Motor neuron (in vitro differentiated cells): ENCODE measurements at places on chromosomes 13 and 19.
A peak's percentile ranks its signal among the peaks of the same experiment; 100 is the strongest.

- ATAC-seq: no peak
These were observed 2.7 kb downstream of the CARM1 start for GRCh38 chr19:10874024-10874423.

DNA sequence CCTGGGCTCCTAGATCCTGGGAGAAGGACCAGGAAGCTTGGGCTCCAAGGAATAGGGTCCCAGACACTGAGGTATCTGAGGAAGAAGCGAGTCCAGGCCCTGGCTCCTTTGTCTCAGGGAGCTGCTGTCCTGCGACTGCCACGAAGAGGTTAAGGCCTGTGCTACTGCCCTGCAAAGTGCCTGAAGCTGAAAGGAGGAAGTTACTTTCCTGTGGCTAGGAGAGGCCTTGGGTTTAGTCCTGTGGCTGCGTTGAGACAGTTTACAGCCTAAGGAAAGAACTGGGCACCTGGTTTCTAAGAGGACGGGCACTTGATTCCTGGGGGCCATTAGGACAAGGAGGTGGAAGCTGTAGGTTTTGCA lies 2.8 kb downstream of the MYADM start:
- no peak for ATAC-seq

DNA sequence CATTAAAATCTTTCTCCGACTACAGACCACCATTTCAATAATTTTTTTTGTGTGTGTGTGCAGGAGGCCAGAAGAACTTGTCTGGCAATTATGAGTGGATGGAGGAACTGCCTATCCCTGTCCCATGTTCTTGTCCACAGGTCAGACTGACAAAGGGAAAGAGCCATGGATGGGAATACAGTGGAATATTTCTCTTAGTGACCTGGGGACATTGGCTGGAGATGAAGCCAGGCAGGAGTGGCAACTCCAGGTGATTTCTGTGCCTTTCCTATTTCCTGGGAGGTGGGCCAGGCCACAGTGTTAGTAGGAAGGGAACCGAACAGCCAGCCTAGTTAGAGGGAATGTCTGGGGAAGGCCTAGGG lies 3.7 kb downstream of the PSG9 start:
- ATAC-seq: no peak

DNA sequence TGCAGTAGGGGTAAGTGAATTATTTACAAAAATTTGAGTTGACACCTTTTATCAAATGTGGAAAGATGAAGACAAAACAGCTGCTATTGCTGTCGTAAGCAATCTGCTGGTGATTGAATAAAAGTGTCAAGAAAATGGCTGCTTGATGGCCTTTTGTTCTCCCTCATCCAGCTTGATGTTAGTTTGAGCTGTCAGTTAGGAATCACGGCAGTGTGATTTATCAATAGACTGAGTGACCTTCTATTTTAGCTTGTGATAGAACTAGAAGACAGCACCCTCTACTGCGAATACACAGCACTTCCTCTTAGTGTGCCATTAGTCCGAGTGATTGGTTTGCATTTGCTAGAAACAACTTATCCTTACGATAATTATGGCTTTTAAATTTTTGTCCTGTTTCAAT lies 76.3 kb downstream of the MZT1 start:
- peak; percentile 92 for ATAC-seq

DNA sequence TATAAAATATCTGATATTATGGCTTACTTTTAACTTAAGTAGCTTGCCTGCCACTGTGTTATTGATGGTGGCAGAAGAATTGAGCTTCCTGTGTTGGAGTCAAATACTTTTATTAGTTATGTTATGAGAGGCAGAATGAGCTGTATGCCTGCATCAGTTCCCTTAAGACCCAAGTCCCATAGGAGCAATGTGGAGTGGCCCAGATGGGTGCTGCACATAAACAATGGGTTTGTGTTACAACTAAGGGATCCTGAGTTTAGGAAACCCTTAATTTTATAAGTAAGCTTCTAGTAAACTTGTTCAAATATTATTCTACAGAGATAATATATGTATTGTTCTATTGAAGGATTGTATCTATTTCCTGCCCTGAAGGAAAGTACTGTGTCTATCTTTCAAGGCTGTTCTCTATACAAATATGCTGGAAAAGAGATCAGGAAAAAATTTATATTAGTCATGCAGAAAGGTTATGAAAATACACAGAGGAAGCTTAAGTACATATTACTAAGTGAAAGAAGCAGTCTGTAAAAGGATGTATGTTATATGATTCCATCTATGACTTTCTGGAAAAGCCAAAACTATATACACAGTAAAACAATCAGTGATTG lies 2018.0 kb upstream of the PCDH20 start:
- ATAC-seq: no peak

- peak; percentile 85 for ATAC-seq
These were observed 6.0 kb downstream of the KANK2 start for GRCh38 chr19:11191273-11191755.

DNA sequence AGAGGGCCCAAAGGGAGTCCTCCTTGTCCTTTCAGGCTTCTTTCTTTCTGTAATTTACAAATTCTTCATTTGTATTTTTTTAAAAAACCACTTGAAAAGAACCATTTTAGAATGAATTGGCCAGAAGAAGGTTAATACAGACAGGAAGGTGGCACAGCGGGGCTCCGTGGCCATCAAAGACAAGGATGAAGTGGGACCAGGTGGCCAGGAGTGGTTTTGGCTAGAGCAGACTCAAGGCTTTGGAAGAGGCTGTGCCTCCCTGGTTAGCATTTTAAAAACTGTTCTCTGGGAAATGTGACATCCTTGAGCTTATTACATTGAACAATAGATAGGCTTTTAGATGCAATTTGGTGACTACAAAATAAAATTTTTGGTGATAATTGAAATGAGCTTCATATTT lies 48.4 kb downstream of the ATP8A2 start:
- ATAC-seq: no peak

DNA sequence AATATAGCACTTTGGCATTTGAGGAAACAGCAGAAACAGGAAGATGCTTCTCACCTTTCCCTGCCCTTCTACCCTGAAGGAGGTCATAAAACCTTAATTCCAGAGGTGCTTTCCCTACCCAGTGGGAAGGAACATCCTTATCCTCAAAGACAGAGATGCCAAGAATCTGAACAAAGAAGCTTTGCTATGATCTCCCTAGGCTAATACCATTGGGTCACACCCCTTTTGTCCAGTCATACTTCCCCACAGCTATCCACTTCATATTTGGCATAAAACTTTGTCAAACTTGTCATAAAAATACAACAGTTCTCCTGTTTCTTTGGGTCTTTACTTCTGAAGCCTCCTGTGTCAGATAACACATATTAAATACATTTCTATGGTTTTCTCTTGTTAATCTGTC lies 21.7 kb upstream of the RXFP2 start:
- ATAC-seq: no peak

GRCh38 chr13:73365252-73365651 lies 306.4 kb downstream of the KLF5 start:
- ATAC-seq: no peak

DNA sequence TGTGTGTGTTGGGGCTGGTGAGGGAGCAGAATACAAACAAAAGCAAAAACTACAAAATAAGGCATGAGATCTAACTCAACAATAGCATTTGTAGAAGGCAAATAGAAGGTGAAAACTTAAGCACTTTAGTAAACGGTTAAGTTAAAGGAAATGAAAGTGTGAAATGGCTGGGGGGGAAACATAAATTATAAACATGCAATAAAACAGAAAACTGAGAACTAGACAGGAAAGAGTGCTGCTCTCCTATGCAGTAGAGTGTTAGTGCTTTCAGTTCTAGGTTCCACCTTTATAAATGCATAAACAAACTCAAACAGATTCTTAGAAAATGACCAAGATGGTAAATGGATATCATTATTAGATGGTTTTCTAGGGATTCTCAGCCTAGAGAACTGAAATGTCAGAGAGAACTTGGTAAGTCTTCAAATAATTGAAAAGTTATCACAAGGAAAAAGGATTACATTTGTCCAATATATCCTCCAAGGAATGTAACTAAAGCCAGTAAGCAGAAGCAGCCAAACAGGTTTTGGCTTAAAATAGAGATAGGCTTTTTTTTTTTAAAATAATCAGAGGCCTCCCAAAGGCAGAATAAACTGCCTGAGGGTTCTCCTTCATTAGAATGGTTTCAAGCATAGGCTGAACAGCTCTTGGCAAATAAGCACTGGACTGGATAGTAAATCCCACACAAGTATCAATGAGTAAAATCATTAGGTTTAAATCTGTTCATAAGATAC lies 23.3 kb downstream of the RBM26 start:
- no peak for ATAC-seq

DNA sequence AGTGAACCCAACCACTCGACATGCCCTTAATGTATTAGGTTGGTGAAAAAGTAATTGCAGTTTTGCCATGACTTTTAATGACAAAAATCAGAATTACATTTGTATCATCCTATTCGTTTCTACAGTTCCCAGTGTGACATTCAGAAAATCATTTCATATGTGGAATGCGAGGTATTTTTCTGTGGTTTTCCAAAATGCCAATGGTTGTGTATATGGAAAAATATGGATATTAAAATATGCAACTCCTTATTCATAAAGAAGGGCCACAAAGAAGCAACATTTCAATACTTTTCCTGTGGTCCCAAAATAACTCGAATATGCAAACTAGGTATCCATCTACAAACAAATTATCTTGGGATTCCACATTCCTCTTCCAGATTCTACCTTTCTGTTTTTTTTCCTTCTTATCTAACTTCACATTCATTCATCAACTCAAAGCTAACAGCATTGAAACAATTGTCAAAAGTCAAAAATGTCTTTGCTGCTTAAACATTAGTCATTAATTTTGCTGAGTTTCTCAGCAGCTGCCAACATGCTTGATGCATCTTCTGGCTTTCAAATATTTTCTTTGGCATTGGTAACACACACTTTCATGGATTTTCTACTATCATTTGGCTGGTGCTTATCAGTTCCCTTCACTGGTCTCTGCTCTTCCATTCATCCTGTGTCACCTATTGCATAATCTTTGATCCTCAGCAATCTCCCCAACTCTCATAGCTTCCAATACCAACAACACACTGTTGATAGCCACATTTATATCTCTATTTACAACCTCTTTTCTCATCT lies 1445.4 kb downstream of the EFNB2 start:
- ATAC-seq: no peak

DNA sequence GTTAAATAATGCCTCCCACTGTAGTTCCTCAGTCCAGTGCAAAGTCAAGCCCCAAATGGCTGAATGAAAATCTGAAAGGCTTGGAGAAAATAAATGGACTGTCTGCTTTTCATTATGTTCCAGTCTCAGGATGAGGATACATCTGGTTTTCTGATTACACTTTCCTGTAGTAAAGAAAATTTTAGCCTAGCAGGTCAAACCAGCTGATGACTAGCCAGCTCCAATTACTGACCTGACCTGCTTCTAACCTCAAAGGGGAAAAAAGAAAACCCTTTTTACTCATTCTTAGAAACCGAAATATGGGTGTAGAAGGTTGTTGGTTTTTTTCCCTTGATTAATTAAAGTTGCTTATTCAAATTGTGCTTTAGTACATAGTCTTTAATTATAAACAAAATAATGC lies 418.4 kb downstream of the EFNB2 start:
- no peak for ATAC-seq

DNA sequence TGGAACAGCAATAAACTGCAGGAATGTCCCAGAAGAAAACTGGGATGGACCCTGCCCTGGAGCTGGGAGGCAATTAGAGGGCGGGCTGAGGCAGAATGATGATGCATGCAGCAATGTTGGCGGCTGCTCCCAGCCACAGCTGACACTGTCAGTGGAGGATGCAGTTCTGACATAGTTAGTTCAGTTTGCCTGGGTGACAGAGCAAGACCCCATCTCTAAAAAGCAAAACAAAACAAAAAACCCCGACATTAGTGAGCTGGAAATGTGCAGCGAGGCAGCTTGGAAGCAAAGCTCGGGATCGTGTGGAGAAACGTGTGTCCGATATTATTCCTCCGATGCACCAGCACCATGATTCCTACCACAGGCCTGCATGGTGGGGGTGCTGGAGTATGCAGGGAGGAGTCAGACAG lies 110.1 kb upstream of the UQCRFS1 start:
- no peak for ATAC-seq

DNA sequence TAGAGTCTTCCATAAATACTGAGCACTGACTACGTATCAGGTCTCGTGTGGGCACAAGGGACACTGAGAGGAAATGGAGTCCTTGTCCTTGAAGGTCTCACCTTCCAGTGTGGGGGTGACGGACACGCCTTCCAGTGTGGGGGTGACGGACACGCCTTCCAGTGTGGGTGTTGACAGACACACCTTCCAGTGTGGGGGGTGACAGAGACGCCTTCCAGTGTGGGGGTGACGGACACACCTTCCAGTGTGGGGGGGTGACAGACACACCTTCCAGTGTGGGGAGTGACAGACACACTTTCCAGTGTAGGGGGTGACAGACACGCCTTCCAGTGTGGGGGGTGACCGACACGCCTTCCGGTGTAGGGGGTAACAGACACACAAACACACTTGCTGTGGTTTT lies 14.3 kb upstream of the EDDM13 start:
- no peak for ATAC-seq

DNA sequence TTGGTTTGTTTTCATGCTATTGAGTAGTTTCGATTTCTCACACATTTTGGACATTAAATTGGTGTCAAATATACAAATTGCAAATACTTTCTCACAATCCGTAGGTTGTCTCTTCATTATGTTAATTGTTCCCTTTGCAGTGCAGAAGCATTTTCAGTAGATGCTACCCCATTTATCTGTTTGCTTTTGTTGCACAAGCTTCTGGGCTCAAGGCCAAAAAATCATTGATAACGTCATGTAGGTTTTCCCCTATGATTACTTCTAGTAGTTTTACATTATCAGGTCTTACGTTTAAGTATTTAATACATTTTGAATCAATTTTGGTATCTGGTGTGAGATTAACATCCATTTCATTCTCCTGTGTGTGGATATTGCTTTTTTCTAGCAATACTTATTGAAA lies 14.0 kb upstream of the ZNF347 start:
- ATAC-seq: no peak

GRCh38 chr13:93473441-93474270 lies 247.0 kb downstream of the GPC6 start:
- peak; percentile 91 for ATAC-seq

- no peak for ATAC-seq
These were observed 59.3 kb downstream of the LRCH1 start for GRCh38 chr13:46612267-46612666.

- ATAC-seq: no peak
These were observed 476.5 kb downstream of the MYO16 start for GRCh38 chr13:109105899-109106298.
